ENCODE measurements at places on chromosomes 13 and 19.
A peak's percentile ranks its signal among the peaks of the same experiment; 100 is the strongest.

DNA sequence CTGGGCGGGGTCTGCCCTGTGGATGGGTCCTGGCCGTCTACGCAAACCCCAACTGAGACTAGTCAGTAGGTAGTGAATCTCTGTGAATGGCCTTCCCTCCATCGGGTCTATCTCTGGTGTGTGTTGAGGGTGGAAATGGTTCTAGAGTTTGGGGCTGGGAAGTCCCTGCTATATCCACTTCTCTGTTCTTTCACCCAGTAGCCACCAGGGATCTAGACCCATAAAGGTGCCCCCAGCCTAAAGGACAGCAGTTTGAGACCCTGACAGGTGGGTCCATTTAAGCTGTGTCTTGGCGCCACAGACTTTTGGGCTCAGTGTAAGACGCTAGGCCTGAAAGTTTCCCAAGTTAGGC lies 57.7 kb downstream of the ZNF568 start:
- DNase-seq, result no peak

- DNase-seq, result no peak
Measured at GRCh38 chr13:51097353-51098043, 13.6 kb downstream of the C13orf42 start.

DNA sequence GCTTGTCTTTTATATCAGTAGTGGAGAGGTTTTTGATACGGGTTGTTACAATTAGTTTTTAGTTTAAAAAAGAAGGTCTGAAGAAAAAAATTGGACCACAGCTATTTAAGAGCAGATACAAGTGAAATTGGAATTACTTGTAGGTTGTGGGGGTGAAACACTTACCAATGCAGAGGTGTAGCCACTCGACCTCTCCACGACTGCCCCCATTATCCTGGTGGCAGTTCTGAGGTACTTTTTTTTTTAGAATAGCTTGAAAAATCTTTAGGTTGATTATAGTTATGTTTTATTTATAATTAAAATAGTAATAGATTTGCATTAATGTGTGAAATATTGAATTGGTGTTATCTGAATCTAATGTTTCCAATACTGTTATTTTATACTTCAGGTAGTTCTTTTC lies 60.7 kb downstream of the PAN3 start:
- no peak for DNase-seq

DNA sequence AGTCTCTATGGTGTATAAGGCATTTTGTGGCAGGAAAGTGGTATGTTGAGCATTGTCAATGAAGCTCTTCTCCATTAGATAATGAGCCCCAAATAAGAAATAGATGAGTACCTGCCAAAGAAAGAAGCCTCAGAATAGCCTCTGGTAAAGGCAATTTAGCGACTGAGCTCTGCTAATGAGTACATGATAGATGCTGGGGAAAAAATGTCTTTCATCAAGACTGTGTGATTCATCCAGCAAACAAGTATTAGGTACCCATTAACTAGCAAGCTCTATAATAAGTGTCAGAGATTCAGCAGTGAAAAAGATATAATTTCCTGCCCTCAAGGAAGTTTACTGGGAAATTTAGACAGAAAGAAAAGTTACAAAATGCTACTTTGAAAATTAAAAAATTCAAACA lies 294.6 kb downstream of the ITGBL1 start:
- DNase-seq, result no peak

GRCh38 chr19:14439014-14439413 lies 5.9 kb downstream of the PKN1 start:
- no peak for DNase-seq

DNA sequence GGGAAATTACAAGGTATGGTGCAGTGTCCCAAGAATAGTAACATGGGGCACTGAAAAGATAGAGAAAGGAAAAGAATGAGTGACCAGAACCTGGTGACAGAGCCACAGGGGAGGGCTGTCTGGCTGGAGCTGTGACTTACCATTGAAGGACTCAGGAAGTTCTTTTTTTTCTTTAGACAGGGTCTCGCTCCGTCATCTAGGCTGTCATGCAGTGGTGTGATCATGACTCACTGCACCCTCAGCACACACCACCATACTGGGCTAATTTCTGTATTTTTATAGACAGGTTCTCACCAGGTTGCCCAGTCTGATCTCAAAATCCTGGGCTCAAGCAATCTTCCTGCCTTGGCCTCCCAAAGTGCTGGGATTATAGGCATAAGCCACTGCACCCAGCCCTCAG lies 8.8 kb upstream of the CPB2 start:
- peak; percentile 93 for DNase-seq

DNA sequence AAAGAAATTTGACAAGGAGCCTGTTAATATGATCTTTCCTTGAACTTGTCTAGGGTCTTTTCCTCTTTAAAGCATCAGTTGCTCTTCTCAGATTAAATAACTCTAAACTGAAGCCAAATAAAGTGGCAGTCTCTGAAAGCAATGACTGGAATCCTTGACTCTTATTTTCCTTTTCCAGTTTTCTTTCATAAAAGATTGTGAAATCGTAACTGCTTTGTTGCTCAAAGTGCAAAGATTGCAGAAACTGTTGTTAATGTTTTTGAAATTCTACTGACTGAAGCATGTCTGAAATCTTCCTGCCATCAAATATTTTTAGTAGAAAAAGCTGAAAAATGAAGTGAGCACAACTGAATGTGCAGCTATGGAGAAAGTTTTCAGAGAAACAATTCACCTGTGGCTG lies 1.9 kb downstream of the NHLRC3 start:
- no peak for DNase-seq

GRCh38 chr13:23956106-23956505 lies 58.8 kb upstream of the C1QTNF9B start:
- DNase-seq, result no peak

- DNase-seq, result no peak
Measured at GRCh38 chr13:80083853-80084676, 256.9 kb downstream of the SPRY2 start.

DNA sequence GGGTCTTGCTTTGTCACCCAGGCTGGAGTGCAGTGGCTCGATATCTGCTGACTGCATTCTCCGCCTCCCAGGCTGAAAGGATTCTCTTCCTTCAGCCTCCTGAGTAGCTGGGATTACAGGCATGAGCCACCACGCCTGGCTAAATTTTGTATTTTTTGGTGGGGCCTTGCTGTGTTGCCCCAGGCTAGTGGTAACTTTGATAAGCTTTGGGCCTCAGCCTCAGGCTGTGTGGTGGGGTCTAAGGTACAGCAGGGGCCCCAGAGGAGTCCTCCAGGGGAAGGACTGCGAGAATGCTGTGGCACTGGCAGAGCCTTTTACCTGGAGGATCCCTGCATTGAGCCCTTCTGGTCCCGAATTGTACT lies 7.2 kb downstream of the DOT1L start:
- no peak for DNase-seq

DNA sequence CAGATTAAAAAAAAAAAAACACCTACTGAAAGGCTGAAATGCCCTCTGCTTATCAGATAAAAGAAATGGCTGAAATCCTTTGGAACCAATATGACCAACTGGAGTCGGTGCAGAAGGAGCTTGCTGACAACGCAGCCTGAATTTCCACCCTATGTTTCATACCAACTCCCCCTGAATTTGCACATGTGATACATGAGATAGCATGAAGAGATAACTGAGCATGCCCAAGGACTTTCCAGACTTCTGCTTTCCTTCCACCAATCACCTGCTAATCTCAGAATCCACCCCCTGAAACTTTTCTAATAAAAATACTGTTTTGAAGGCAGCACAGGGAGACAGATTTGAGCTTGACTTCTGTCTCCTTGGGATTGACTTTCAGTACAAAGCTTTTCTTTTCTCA lies 32.2 kb upstream of the WDFY2 start:
- peak; percentile 71 for DNase-seq

DNA sequence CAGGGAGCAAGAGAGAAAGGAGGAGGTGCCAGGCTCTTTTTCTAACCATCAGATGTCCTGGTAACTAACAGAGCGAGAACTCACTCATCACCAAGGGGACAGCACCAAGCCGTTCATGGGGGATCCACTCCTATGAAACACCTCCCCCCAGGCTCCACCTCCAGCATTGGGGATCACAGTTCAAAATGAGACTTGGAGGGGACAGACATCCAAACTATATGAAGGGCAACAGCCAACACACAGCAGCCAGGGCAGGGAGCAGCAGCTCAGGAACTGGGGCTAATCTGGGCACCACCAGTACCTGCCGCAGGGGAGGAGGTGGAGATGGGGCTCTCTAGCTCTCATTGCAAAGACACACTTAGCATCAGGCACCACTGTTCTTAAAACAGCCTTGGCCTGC lies 34.3 kb upstream of the VSTM2B start:
- DNase-seq, result no peak

GRCh38 chr13:52869621-52870020 lies 21.2 kb upstream of the PCDH8 start:
- DNase-seq, result no peak

- no peak for DNase-seq
Measured at GRCh38 chr13:99467764-99468163, 33.5 kb upstream of the TM9SF2 start.

DNA sequence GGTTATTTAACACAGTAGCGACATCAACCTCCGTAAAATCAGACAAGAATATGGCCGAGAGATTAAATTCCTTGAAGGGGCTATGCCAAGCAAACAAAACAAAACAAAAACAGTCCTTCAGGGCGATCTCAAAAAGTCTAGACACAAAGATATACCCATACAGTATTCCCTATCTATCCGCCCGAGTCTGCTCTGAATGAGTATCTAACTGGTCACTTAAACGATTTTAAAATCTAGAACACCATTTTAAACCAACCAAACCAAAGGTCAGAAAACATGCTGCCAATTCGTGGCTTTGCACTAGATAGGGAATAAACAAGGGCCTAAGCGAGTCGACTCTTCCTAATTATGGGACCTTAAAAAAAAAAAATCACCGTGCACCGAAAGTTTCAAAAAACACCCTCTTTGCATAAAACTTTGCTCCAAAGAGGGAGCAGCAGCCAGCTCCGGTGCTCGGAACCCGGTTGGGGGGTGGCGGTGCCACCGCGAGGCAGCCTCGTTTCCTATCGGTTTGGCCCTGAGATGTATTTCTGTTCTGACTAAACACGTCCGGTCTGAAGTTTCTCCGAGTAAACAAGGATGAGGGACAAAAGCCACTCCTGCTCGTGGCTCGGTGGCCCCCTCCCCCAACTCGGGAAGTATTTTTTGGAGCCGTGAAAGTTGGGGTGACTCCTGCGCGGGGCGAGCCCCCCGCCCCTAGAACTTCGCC lies 1.8 kb downstream of the HMGB1 start:
- peak; percentile 47 for DNase-seq
